ENCODE measurements at places on chromosomes 6 and 20.

DNA sequence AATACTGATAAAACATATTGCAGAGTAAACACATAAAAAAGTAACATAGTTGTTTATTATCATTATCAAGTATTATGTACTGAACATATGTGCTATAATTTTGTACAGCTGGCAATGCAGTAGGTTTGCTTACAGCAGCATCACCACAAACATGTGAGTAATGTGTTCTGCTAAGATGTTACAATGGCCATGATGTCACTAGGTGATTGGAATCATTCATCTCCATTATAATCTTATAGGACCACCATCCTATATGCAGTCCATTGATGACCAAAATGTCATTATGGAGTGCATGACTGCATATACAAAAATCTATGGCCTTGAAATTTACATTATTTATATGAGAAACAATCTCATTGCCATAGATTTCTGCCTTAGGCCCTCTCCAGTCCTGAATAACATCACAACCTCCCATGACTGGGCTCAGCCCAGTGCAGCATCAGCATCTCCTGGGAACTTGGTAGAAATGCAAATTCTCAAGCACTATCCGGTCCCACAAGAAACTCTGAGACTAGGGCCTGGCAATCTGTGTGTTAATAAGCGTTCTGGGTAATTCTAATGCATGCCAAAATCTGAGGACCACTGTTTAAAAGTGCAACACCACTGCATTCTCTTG lies 352.0 kb upstream of the MARCKS start:
- no peak for DNase-seq

- DNase-seq, result no peak
Observed at GRCh38 chr20:36298061-36298460, 8.1 kb upstream of the DLGAP4 start.

GRCh38 chr6:86949771-86950170 lies 12.4 kb downstream of the HTR1E start:
- no peak for DNase-seq

- DNase-seq, result no peak
Observed at GRCh38 chr20:12916699-12917098, 92.1 kb upstream of the SPTLC3 start.

GRCh38 chr6:160130729-160131484 lies 9.3 kb downstream of the SLC22A1 start:
- no peak for DNase-seq

- no peak for DNase-seq
Observed at GRCh38 chr6:111918825-111919224, 45.6 kb upstream of the FYN start.

DNA sequence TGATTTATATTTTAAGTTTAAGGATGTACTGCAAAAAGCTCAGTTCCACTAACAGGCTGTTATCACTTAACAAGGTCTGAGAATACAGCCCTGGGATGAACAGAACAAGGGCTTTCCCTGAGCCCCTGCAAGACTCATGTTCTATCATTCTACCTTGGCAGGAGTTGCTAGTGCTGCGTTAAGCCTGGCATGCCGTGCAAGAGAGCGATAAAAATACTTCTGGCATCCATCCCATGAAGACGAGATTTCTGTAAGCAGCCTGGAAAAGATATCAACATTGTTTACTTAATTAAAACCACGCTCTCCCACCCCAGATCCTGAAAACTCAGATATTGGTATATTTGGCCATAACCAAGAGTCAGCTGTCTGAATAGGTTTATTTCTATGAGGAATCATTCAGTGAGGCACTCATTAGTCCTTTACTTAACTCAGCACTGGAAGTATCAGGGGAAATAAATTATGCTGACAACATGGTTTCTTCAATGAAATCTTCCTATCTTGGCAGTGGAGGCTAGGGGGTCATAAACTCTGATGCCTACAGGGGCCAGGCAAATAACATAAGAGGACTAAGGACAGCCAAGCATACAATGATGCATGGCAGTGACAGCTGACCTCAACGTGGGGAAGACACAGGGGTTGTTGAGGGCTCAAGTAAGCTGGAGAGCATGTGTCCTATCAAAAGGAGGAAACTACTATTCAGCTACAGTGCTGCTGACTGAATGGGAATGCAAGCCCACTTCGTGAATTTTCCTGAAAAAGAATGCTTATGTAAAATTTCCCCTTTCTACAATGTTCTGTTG lies 37.6 kb upstream of the LYRM2 start:
- no peak for DNase-seq

DNA sequence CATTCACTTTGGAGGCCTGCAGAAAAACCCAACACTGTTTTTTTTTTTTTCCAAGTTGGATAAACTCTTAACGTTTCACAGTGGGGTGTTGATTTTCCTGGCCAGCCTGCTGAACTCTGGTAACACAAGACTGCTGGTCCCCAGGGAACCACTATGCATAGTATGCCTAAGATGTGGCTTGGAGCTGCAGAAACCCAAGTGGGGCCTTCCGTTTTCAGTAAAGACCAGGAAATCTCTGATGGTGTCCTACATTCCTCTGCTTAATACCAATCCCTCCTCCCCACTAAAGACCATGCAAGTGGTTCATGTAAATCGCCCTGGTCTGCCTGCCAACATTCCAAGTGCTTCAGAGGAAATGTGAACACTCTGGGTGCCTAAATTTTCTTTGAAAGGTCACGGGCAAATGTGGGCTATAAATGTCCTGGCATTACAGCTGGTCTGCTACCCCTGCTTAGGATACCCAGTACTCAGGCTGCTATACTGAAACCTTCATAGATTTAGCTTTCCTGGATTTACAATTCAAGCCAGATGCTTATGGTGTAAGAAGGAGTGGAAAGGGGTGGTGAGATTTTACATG lies 615.4 kb downstream of the MAFB start:
- no peak for DNase-seq

DNA sequence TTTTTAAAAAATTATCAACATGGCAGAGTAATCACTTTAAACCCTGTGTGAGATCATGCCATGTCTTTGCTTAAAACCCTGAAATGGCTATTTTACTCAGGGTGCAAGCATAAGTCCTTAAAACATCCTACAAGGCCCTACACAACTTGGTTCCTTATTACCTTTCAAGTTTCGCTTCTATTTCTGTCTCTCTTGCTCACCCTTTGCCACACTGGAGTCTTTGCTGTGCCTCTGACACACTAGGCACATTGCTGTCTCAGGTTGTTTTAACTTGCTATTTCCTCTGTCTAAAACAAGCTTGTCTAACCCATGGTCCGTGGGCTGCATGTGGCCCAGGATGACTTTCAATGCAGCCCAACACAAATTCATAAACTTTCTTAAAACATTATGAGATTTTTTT lies 55.6 kb downstream of the KIAA0408 start:
- no peak for DNase-seq

DNA sequence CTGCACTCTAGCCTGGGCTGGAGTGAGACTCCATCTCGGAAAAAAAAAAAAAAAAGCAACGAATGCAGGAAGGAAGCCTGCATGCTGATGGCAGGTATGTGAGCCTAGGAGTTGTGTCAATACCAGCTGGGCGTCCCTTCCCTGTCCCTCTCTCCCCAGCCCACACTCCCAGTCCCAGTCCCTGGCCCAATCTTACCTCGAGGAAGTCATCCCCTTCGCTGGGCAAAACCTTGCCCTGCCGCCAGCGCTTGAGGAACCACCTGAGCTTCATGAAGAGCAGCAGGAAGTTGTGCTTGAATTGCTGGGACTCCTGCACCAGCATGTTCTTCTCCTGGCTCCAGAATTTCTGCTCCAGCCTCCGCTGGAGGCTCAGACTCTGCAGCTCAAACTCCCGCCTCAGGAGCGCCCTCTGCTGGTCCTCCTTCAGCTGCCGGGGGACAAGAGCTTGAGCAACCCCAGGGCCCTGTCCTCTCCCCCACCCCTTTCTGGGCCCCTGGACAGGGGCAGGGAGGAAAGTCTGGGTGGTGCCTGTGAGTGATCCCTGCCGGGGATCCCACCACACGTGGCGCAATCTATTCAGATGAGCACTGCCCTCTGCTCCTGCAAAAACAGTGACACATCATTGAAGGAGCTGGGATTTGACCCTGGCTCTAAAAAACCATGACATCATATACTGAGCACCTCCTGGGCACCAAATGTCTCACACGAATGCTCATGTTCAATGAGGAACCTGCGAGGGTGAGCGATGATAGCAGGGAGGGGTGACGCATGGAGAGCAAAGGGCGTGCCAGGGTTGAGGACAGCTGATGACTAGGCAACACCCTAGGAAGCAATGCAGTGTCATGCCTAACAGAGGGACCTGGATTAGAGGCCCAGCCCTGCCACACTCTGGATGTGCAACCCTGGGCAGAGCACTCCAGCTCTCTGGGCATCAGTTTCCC lies 35.0 kb upstream of the DSN1 start:
- DNase-seq, result peak; percentile 33

- DNase-seq, result no peak
Observed at GRCh38 chr6:90982581-90982980, 395.7 kb upstream of the MAP3K7 start.

GRCh38 chr6:6177754-6178153 lies 142.7 kb downstream of the F13A1 start:
- DNase-seq, result no peak

GRCh38 chr20:57097245-57097915 lies 169.1 kb downstream of the BMP7 start:
- DNase-seq, result no peak

DNA sequence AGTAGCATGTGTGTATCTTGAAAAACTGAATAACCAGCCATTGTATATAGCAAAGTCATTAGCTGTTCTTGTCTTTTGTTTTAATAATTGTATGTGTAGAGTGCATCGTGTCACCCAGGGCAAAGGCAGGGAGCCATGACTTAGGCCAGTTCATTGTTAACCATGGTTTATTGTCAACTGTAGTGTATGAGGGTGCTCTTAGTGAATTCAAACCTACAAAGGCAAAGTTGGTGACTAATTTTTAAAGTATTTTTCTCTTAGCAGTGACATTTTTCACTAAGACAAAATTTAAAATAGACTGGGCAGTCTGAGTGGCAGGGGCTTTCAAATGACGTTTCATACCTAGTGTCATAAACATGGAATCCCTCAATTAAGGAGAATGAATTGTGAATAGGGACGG lies 79.0 kb downstream of the TULP4 start:
- DNase-seq, result no peak

DNA sequence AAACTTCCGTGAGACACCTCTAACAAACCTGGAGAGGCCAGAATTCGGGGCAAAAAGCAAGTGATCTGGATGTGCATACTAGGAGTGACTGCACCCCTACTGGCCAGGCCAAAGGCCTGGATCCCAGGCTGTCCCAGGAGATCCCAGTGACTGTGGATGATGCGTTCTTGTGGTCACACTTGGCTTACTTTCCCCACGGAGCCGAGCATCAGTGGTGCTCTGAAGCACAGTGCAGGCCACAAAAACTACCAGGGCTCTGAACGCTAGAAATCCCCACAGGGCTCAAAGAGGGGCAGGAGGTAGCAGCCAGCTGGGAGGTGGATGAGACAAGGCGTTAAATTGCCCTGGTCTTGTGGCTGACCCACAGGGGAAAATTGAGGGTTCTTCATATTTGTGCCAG lies 7.1 kb downstream of the TRIM26 start:
- DNase-seq, result no peak

GRCh38 chr6:105733556-105734162 lies 330.8 kb upstream of the PREP start:
- no peak for DNase-seq

- DNase-seq, result no peak
Observed at GRCh38 chr20:37994512-37994911, 38.7 kb downstream of the TTI1 start.

- no peak for DNase-seq
Observed at GRCh38 chr6:51926125-51926524, 161.3 kb downstream of the PKHD1 start.

- no peak for DNase-seq
Observed at GRCh38 chr6:5906842-5907241, 99.9 kb downstream of the NRN1 start.

DNA sequence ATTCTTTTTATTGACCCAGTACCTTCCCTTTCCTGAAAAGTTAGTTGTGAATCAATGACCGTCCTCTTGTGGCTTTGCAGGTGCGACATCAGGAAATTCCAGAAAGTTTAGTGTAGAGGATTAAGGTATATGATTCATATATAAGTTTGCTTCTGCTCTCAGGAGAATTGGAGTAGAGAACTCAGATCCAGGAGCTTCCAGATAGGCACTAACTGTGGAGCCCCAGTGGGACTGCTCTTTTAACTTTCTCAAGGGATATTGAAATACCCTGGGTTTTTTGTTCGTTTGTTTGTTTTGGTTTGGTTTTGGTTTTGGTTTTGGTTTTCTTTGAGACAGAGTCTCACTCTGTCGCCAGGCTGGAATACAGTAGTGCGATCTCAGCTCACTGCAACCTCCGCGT lies 9.5 kb downstream of the TAAR2 start:
- no peak for DNase-seq

DNA sequence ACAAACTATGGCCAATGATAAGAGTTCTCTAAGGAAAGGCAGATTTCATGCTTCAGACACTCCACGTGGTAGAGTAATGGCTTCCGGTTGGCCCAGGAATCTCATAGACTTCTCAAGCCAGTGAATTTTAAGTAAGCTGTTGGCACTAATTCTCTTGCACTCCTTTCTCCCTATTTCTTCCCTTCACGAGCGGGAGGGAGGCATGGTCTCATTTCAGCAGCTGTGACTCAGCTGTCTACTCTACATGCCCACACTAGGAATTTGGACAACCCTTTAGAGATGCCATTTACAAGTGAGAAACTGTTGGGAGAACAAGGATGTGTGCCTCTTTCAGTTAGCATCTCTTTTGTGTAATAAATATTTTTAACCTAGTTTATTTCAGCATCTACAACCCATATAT lies 107.7 kb downstream of the PTPRK start:
- DNase-seq, result no peak

DNA sequence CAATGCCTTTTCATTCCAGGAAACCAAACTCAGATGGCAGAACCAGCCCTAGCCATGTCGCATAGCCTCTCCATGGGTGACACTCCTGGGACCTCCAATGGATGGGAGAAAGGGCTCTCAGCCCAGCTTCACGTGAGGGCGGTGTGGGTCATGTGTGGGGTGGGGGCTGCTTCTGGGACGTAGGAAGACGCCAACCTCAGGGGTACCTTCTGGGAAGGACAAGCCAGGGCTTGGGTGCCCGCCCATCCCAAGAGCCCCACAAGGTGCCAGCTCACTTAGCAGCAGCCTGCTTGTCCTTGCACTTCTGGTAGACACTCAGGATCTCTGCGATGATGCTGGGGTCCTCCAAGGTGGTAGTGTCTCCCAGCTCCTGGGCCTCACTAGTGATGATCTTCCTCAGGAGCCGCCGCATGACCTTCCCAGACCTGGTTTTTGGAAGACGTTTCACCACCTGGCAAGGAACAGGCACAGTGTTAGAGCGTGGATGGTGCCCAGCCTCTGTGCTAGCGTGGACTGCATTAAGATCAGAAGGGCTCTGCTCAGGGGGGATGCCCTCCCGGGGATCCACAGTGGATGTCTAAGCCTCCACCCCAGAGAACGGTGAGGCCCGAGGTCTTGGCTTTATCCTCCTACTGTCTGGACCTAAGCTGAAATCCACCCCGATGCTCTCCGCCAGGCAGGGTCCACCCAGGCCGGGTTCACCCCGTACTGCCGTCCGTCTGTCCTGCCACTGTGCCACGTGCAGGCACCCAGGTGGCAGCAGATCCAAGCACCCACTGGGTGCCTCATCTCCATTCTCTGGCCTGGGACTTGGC lies 15.1 kb upstream of the APMAP start:
- DNase-seq, result no peak

All from stimulated activated CD4-positive, alpha-beta T cell treated with anti-CD3 and anti-CD28 coated beads, TNF-alpha, amount 100 ng/mL, for 1 hour (primary cell).